ENCODE measurements at places on chromosomes 6 and 20.

GRCh38 chr6:159217595-159218275, 48.5 kb downstream of the FNDC1 start:
- DNase-seq: no peak

- DNase-seq: no peak
Observed at GRCh38 chr6:92779746-92780145, 639.6 kb downstream of the EPHA7 start.

GRCh38 chr6:51182827-51183226, 364.2 kb downstream of the TFAP2B start:
- DNase-seq: no peak

DNA sequence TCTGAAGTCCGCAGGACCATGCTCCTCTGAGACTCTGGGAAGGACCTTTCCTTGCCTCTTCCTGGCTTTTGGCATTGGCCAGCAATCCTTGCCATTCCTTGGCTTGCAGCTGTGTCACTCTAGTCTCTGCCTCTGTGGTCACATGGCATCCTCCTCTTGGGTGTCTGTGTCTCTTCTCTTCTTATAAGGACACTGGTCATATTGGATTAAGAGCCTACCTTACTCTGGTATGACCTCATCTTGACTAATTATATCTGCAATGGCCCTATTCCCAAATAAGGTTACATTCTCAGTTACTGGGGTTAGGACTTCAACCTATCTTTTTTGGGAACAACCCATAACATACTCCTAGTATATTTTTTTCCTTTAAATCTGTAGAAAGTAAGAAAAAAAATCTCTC, 49.9 kb upstream of the GTSF1L start:
- DNase-seq: no peak

GRCh38 chr6:12522347-12522746, 194.2 kb upstream of the PHACTR1 start:
- no peak for DNase-seq

DNA sequence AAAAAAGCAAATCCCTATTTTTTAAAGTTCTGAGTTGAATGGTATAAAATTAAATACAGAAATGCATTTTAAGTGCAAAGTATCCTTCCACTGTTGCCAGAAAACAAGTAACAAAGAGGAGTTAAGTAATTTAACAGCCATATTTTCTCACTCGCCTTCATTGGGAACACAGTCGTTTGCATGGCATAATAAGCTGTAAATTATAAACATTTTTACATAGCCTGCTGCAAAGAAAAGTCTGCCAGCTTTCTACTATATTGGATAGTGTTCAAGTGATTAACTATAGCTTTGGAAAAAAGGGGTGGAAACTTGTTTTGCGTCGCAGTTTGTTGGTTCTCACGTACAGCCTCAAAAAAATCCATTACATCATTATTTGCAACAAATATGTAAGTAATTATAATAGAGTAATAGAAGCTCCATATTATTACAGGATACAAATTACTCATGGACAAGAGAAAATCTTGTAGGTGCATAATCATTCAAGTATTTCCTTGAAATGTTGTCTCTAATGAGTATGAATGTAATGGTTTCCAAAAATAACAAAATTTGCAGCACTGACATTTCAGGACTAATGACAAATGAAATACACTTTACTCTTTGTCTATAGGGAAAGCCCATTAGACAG, 139.3 kb downstream of the PDSS2 start:
- no peak for DNase-seq

DNA sequence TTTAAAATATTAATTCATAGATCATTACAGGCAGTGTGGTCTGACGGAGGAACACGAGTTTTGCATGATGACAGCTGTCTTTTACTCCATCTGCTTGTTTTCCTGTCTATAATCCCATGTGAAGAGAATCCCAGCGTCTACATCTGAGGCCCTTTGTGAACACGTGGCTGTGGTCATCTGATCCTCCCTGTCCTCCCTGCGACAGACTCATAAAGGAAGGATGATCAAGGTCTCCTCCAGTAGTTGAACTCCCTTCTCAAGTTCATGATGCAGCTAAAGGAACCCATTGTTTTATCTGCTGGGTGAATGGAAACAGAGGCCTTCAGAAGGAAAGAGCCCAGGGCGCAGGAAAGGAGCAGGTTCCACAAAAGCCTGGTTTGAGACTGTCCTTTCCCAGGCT, 435.8 kb upstream of the JARID2 start:
- no peak for DNase-seq

Data from progenitor cell of endocrine pancreas (in vitro differentiated cells).